Activated CD4-positive, CD25-positive, alpha-beta regulatory T cell treated with anti-CD3 and anti-CD28 coated beads, Interleukin-2, amount 50 U/mL, for 16 hours (primary cell): ENCODE measurements at places on chromosomes 4 and X.

GRCh38 chrX:114717921-114718320 is 134.0 kb downstream of the HTR2C start:
- no peak for DNase-seq

DNA sequence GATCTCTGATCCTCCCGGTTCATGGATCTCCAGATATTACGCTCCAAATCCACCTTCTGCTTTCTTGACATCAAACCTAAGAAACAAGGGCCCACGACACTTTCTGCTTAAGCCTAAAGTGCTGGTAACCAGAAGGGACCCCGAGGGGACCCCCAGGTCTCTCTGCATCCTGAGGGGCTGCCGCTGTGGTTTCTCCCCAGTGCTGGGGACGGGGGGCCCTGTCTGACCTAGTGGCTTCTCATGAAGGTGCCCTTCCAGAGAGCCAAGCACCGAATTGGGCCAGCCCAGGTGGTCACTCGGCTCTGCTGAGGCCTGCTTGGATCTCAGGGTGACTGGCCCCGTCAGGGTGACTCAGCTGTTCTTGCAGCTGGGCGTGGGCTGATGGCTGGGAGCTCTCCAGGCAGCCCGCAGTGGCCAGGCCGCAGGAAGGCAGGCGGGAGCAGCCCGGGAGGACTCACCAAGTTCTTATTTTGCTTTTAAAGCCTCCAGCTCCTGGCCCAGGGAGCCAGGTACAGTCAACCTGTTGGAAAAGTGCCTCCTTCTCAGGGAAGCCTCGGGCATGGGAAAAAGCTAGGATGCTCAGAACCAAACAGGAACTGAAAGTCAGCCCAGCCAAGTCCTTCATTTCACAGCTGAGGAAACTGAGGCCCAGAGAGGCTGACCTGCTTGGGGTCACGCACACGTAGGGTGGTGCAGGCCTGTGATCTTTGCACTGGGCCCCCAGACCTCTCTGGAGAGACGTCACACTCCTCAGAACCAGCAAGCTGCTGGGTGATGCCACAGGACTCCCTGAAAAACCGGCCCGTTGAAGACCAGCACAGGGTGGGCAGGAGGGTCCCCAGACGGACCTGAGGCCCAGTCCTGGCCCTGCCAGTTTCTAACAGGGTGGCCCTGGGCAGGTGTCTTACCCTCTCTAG is 16.7 kb downstream of the BLOC1S4 start:
- no peak for DNase-seq

DNA sequence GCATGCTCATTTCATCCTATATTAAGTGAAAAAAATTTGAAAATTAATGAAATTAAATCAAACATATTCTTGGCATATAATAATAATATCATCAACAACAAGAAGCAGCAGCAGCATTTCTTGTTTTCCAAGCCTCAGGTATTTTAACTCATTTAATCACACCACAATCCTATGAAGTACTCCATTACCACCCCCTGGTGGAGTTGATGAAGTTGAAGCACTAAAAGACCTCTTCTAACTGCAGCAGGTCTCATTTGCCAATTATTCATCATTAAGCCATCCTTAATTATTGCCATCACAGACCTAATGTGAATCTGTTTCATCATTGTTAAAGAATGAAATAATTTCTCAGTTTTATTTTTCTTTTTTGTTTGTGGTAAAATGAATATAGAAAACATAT is 801.4 kb upstream of the GRID2 start:
- no peak for DNase-seq

GRCh38 chrX:68209008-68209407 is 224.3 kb downstream of the OPHN1 start:
- no peak for DNase-seq

DNA sequence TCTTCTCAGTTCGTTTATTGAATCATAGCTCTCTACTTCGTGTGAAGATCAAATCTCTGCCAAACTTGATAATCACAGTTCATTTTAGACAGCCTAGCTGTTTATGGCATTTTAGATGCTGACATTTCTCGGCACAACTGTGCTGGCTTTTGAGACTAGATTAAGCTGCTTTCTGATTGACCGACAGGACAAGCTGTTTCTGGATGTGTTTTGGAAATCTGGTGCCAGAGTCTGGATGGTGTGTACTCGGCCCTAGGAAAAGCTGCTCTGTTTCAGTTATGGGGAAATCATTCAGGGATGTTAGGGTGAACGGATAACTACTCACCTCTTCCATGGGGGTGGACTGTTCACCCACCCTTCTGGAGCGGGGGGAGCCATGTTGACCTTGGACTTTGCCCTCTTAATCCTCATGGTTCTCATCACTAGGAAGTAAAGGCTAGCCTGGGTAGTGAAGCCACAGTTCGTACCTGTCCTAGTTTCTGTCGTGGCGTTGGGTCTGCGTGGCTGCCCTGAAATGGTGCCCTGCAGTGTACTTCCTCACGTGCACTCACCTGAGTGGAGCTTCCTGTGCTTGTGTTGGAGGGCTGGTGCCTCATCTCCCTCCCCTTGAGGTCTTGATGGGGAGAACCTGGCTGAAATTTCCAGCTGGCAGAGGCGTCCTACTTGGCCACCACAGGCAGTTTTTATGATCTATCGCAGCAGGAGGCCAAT is 13.7 kb upstream of the WDR1 start:
- no peak for DNase-seq

DNA sequence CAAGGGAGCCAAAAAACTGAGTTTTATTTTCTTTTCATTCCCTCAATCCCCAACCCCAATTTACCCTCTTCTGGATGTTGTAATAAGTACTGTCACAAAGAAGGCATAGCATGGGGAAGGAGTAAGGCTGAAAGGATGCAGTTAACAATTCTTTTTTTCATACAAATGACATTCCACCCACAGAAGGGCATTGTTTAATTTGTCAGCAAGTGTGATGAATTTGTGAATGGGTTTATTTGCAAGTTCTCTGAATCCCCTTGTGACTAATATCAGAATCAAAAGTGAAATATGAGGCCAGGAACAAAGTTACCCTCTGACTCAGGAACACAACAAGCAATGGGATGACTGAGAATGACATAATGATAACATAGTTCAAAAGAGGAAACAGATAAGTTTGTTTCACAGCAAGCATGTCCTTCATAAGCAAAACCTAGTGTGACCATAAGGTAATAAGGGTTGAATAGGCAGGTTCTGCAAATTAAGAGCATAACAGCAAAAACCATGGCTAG is 2.1 kb downstream of the GEMIN8 start:
- no peak for DNase-seq

GRCh38 chrX:6678313-6678712 is 143.4 kb upstream of the VCX3A start:
- DNase-seq, result no peak

- no peak for DNase-seq
These were observed 20.4 kb downstream of the LEF1 start for GRCh38 chr4:108148316-108148715.

- no peak for DNase-seq
These were observed 601.0 kb downstream of the TMA16 start for GRCh38 chr4:164095313-164096110.
